ENCODE measurements at places on chromosomes 11 and 22.

DNA sequence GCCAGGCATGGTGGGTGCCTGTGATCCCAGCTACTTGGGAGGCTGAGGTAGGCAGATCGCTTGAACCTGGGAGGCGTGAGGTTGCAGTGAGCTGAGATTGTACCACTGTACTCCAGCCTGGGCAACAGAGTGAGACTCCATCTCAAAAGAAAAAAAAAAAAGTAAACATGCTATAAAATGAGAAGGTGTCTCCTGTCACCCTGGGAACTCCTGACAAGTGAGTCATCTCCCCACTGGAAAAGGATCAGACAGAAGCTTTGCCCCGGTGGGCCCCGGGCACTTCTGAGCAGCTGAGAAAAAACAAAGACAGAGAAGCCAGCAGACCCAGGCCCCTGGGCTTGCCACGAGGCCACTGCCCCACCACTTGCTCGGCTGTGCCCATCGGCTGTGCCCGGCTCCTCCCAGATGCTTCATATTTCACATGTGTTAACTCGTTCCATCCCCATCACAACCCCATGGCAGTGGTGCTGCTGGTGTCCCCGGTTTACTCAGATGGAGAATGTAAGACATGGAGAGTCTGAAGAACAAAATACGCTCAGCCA, 22.3 kb downstream of the TTLL1 start:
- DNase-seq = no peak

DNA sequence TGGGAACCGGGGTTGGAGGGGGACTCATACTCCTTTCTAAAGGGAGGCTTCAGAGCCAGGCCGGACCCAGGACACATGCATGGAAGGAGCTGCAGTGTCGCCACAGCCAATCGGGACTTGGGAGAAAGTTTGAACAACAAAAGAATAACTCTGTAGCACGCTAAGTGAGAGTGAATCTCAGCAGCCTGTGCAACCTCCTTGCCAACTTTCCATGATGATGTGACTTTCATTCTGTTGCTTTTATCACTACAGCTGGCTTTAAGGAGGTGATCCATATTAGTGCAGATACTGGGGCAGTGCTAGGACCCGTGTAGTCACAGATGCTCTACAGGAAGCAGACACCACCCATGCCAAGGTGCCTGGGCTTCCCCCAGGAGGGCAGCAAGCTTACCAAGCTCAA, 157.3 kb downstream of the MPPED1 start:
- DNase-seq = no peak

- no peak for DNase-seq
Measured at GRCh38 chr11:103953797-103954486, 82.5 kb upstream of the DDI1 start.

GRCh38 chr11:94593030-94593429, 25.9 kb downstream of the PIWIL4 start:
- no peak for DNase-seq

GRCh38 chr11:77630157-77630710, 7.4 kb downstream of the CLNS1A start:
- no peak for DNase-seq

DNA sequence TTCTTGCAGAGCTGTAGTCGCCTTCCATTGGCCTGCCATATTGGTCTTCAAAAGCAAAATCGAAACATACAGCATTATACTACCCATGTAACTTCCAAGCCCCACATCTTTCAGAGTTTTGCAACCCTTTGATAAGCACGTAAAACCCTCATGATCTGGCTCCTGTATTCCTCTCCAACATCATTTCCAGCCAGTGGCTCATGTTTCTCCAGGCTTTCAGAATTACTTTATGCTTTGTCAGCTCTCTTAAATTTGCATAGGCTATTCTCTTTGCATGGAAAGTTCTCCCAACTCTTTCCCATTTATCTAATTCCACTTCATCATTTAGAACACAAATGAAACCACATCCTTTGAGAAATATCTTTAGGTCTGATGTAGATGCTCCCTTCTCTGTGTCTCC, 67.8 kb upstream of the DDI1 start:
- DNase-seq = no peak

- peak; percentile 32 for DNase-seq
Measured at GRCh38 chr22:50146439-50147238, 23.9 kb upstream of the PANX2 start.

- DNase-seq = no peak
Measured at GRCh38 chr11:115637599-115638241, 133.5 kb upstream of the CADM1 start.

GRCh38 chr22:25742918-25743708, 1.1 kb downstream of the MYO18B start:
- no peak for DNase-seq

DNA sequence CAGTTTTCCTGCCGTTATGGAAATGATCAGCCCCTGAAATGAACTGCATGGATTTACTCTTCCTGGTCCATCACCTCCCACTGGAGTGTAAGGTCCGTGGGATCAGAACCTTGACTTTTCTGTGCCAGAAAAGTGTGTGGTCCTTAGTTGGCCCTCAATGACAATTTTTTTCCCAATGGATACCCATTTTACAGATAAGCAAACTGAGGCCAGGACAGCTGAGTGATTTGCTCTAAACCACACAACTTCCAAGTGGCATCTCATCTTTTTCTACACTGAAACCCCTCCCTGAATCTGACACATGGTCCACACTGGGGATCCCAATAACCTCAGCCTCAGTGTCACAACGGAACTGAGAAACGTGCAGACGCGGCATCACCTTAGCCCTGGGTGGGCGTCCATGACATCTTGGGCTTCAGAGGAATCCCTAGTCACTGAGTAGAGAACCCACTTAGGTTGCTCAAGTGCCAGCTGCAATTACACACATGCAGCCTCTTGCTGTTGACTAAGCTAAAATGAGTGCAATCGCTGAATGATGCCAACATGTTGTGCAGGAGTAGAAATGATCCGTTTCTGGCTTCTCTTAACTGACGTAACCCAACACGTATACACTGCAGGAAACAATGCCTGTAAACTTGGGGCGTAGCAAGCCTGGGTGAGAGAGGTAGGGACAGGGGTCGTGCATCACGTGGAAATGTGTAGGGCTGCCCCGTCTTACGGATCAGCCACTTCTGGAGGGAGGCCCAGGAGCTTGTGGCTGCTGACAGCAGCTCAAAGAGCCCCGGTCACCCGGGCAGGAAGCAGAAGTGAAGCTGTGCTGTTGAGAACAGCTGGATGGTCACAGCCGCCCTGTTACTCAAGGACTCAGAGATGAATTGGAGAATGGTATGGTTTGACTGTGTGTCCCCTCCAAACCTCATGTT, 136.3 kb downstream of the SHANK2 start:
- DNase-seq = peak; percentile 2

GRCh38 chr11:8826139-8826786, 84.7 kb upstream of the AKIP1 start:
- no peak for DNase-seq

DNA sequence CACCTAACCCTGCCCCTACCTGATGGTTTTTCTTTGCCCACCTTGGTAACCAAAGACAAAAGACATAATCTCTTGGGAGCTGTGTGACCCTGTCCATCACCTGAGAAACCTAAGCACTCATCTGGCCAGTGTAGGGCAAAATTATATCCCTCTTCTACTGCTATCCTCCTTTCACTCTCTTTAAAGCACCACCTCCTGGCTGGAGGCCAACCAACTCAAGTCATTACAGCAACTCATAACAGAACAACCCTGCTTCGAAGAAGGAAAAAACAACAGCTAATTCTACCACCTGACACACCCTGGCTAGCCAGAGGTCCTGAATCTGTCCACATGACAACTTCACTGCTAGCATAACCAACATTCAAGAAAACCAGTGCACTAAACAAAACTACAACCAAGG, 45.5 kb downstream of the GAS2 start:
- DNase-seq = no peak

- DNase-seq = peak; percentile 90
Measured at GRCh38 chr11:46361283-46362155, 14.3 kb downstream of the DGKZ start.

- DNase-seq = no peak
Measured at GRCh38 chr11:77072851-77073327, 6.1 kb downstream of the CAPN5 start.

GRCh38 chr11:2471048-2471803, 26.4 kb downstream of the KCNQ1 start:
- DNase-seq = no peak

GRCh38 chr22:42366806-42367581, 65.2 kb downstream of the NFAM1 start:
- no peak for DNase-seq

GRCh38 chr11:83827520-83827919, 541.4 kb upstream of the CCDC90B start:
- DNase-seq = no peak

DNA sequence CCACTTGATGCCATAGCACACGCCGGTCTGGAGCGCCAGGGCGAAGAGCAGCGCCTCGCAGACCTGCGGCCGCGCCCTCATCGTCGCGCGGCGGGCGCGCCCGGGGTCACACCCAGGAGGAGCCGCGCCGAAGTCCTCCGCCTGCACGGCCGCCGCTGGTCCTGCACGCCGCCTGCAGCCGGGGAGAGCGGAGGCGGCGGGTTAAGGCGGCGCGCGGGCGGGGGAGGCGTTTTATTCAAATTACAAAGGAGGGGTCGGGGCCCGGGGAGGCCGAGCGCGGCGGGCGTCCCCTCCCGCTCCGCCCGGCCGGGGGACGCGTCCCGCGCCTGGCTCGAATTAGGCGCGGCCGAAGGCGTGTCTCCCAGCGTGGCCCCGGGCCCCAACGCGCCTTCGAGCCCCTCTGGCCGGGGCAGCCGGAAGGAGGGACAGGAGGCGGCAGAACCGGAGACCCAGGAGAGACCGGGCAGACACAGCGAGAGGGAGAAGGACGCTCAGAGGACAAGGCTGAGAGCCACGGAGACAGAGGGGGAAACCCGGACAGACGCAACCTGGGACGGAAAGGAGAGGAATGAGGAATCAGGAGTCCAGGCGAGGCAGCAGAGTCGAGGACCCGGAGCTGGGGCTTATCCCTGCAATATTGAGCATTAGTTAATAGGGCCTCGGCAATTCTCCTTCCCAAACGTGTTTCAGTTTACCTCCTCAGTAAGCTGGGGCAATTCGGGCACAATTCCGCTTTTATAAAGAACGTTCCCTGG, at the start of gene WNT11:
TSS of gene WNT11 (minus strand) at position 176 of the 755 bp plus-strand sequence. CDS start at position 81, 95 bp downstream.
- DNase-seq = peak; percentile 39

- DNase-seq = no peak
Measured at GRCh38 chr11:109040303-109040702, 375.4 kb downstream of the DDX10 start.

GRCh38 chr11:33894398-33894746, 2.5 kb upstream of the LMO2 start:
- DNase-seq = no peak

- no peak for DNase-seq
Measured at GRCh38 chr22:20506543-20507252, 712 bp upstream of the MED15 start.

- no peak for DNase-seq
Measured at GRCh38 chr11:61549662-61550568, 31.0 kb downstream of the SYT7 start.

GRCh38 chr11:111879637-111879960, 258 bp downstream of the CFAP68 start:
- DNase-seq = no peak

- no peak for DNase-seq
Measured at GRCh38 chr11:48141475-48142122, 75.0 kb upstream of the OR4B1 start.

DNA sequence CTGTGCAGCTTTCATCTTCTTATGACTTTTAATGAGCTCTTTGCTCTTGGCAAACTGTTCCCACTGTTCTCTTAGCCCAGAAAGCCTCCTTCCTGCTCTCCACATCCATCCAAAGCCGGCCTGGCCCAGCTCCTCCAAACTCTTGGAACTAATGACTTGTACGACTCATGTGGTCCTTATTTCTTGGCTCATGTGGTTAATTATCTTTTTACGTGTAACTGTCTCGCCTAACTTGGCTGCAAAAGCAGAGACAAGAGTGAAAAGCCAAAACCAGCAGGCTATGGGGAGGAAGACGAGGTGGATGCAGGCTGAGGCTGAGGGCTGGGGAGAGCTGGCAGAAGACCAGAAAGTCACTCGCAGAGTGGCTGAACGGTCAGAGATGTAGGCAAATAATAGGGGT, 5.5 kb downstream of the CSNK2A3 start:
- DNase-seq = no peak

GRCh38 chr11:132050049-132050448, 679.6 kb downstream of the NTM start:
- no peak for DNase-seq

Data from suppressor macrophage treated with lipopolysaccharide for 4 hours (primary cell).